NCI-H2029 (cell line): ENCODE measurements at places on chromosomes 2 and 18.
A peak's percentile ranks its signal among the peaks of the same experiment; 100 is the strongest.

- peak; percentile 1 for DNase-seq
These were observed 60.4 kb upstream of the GAREM1 start for GRCh38 chr18:32530947-32531651.

DNA sequence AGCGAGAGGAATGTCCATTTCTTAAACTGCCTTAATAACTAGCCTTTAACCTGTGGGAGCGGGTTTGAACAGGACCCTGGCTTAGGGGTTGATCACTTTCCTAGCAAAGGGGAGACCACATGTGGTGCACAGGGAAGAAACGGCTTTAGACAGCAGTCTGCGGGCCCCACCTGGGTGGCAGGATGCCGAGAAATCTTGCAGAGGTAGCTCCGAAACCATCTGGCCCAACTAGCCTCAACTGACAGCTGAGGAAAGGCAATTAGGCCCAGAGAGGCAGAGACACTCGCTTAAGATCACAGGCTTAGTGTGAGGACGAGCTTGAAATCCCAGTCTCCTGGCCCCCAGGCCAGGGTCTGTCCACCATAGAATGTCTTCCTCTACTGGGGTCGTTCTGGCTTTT, 89.8 kb downstream of the MRO start:
- DNase-seq, result no peak

DNA sequence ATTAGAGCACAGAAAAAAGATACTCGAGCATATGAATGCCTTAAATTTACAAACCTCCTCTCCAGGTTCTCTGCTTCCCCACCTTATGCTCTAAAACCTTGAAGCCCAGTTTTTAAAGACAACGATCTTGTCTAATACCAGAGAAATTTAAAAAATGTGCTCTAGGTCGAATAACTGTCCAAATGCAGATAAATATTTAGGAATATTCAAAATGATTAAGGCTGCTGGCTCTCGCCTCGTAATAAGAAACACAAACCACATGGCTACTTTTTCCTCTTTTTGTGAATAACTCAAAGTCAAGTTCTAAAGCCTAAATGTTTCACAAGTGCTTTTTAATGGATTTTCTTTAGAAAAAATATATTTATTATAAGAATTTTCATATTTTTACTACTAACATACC, 101.3 kb downstream of the SATB2 start:
- DNase-seq, result no peak

GRCh38 chr2:98875081-98875728, 60.8 kb downstream of the CRACDL start:
- peak; percentile 10 for DNase-seq

DNA sequence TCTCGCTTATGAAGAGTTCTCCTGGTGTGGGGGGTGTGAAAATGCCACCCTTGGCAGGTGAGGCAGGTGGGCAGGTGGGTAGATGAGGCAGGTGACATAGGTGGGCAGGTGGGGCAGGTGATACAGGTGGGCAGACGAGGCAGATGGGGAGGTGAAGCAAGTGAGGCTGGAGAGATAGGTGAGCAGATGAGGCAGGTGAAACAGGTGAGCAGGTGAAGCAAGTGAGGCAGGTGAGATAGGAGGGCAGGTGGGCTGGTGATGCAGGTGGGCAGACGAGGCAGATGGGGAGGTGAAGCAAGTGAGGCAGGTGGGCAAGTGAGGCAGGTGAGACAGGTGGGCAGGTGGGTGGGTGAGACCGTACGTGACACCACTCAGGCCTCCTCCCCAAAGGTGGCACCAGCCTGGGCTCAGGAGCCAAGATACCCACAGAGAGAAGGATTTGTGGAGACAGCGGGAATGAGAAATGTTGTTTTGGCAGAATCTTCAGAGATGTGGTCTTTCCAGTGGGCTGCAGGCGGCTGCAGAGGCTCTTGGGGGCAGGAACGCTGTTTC, 232.3 kb upstream of the MYT1L start:
- DNase-seq, result no peak

DNA sequence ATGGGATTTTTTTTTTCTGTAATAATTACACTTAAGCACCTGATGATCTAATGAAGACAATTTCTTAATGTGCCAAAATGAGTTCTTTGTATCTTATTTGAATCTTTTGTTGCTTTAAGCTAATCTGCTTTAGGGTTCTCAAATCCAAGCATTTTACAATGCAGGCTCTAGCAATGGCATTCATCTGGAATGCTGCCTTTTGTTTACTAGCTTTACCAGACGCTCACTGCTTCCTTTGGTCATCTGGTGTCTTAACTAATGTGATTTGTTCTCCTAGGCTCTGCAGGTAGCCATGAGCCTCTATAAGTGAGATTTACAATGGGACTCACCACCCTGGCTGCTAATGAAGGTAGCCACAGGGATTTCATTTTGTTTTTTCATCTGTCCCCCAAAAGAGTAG, 100.3 kb downstream of the GREB1L start:
- no peak for DNase-seq

- no peak for DNase-seq
These were observed 1.8 kb downstream of the NARS1 start for GRCh38 chr18:57619876-57620275.

DNA sequence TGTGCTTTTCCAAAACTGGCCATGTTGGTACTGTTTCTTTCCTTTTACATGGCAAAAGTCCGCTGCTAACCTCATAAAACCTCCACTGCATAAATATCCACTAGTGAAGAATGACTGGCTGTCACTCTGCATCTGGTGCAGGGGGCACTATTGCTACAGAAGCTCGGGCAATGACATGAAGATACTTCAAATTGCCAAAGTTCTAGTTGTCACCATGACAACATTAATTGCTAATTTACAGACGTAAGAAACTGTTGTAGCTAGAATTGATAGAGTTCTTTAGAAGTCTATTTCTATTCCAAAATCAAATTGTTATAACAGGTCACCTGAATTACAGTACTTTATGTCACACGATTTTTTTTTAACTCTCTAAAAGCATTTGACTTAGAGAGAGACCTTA, 845 bp downstream of the CFAP210 start:
- DNase-seq, result no peak

DNA sequence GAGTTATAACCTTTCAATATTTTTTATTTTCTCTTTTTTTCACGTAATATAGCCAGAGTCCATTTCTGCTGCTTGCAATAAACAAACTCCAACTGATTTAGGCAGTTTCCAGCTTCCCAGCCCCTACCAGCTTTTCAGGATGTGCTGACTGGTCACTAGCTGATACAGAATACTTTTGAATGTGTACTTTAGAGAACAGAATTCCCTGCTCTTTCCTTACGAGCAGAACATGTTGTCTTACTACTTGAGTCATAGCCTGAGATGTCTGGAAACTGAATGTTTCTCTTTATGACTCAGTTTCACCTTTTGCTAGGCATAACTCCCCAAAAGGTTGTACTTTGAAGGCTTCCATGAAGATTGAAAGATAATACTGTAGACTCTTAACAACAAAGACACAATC, 44.5 kb upstream of the KCNE4 start:
- DNase-seq, result no peak

- no peak for DNase-seq
These were observed 170.6 kb downstream of the SLC8A1 start for GRCh38 chr2:40281021-40281940.

GRCh38 chr2:192675681-192676080, 480.9 kb upstream of the TMEFF2 start:
- no peak for DNase-seq

DNA sequence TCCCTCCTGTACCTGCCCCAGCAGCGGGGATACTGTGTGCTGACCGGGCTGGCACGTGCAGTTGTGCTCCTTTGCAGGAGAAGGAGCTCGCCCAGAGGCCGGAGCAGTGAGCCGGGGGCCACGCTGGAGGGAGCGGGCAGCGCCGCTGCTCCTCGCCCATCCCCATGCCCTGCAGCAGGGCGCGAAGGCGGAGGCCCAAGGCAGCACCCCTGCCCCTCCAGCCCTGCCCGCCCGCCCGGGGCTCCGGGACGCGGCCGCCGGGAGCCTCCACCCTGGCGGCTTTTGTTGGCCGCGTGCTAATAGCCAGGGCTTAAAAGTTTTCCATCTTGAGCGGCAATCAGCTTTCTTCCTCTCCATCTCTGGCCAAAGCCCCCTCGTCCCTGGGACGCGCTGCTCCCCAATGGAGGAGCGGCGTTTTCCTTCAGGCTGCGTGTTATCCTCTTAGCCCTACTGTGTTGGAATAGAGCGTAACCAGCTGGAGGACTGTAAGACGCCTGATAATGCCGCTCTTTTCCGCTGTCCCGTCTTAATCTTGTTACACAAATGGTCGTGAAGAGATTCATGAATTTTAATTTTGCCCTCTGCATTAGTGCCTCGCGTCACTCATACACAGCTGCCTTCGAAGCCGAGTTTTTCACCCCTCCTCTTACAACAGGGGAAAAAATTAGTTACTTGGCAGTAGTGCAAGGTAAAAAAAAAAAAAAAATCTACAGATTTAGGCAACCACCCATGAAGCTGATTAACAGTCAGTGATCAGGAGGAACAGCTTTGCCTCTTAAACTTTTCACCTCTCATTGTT, 172.9 kb upstream of the SIX3 start:
- DNase-seq, result no peak

- no peak for DNase-seq
These were observed 21.3 kb upstream of the CD28 start for GRCh38 chr2:203685081-203685621.

- DNase-seq, result no peak
These were observed 90.4 kb downstream of the CERKL start for GRCh38 chr2:181566334-181567032.

DNA sequence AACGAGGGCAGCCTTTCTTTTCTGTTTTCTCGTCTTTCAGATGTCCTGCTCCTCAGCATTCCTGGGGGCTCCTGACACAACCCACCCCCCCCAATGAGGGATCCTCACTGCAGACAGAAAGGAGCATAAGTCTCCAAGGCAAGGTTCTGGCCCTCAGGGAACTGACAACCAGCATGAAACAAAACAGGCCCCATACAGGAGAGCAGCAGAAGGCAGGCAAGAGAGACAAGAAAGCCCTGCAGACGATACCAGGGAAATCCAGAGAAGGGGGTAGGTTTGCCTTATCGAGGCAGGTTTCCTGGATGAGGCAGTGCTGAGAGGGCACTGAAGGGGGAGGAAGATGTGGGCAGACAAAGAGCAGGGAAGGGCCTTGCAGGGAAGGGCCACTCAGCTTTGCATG, 103.9 kb upstream of the EPAS1 start:
- DNase-seq, result no peak

GRCh38 chr2:235639428-235639773, 145.6 kb downstream of the AGAP1 start:
- peak; percentile 55 for DNase-seq

- DNase-seq, result no peak
These were observed 2.9 kb upstream of the TMSB10 start for GRCh38 chr2:84902526-84902925.

- DNase-seq, result no peak
These were observed 24.0 kb downstream of the CERKL start for GRCh38 chr2:181632733-181633401.

- no peak for DNase-seq
These were observed 61.4 kb upstream of the KIF5C start for GRCh38 chr2:148813603-148814065.

- DNase-seq, result no peak
These were observed 5.7 kb downstream of the MCFD2 start for GRCh38 chr2:46909771-46910419.

DNA sequence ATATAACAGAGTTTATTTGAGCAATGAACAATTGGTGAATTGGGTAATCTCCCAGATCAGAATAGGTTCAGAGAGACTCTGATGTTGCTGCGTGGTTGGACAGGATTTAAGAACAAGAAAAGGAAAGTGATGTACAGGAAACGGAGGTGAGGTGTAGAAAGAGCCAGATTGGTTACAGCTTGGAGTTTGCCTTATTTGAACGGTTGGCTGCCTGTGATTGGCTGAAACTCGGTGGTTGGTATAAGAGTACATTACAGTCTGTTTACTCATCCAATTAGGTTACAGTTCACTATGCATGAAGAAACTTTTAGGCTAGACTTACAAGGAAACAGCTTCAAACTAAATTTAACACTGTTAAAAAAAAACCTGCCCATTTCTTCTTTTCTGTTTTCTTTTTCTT, 68.0 kb upstream of the CABLES1 start:
- DNase-seq, result no peak

GRCh38 chr2:107747964-107748583, 78.6 kb upstream of the RGPD4 start:
- no peak for DNase-seq

- no peak for DNase-seq
These were observed 5.5 kb downstream of the SYT4 start for GRCh38 chr18:43271593-43272432.

DNA sequence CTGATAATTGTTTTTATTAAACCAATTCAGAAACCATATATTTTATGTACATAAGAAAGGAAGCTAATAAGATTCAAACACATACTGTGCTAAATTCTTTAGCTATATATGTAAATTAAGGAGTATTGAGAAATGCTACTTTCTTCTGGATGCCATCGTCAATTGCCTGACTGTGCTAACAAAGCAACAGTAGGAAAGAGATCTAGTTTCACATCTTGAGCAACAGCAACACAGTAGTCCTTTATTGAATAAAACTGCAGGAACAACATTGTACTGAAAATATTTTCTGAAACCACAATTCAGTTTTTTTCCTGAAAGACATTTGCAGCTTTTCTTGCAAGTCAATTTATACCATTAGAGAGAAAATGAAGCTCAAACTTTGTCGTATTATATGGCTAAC, 1404.9 kb upstream of the SLC39A10 start:
- DNase-seq, result no peak

- no peak for DNase-seq
These were observed 73.0 kb upstream of the COPS8 start for GRCh38 chr2:237012577-237013267.

GRCh38 chr2:199646439-199646838, 188.7 kb upstream of the SATB2 start:
- DNase-seq, result no peak

GRCh38 chr2:112623913-112624777, 21.6 kb upstream of the SLC20A1 start:
- no peak for DNase-seq

DNA sequence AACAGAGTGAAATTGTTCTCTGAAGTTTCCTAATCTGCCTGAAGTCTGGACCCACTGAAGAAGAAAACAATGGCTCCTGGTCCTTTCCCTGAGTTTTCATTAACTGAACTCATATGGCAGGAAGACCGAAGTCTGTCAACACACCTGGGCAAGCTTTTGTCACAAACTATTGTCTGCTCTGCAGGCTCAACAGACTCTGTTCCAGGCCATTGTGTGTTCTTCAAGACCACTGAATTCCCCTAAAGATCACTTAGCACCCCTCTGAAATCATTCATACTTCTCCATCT, 6.6 kb upstream of the TMEM37 start:
- DNase-seq, result no peak

DNA sequence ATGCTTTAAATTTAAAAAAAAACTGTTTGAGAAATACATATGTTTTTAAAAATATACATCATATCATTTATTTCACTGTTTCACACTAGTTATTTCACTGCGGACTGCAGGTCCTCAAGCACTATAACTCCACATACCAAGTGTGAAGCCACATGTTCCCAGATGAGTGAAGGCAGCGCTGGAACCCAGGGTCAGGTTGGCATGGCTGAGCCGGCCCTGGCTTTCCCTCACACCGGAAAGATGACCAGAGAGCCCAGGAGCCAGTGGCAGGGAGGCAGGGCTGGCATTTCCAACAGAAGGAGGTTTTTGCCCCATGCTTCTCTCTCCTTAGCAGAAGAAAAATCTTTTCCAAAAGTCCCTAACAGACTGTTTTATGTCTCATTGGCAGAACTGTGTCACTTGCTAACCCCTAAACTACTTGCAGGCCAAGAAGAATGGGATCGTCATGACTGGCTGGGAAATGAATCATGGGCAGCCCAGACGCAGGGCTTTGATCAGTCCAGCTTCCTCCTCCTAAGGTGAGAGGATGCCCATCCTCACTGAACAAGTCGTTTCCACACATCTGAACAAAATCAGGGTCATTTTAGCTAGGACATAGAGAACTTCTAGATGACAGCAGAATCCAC, 287.6 kb upstream of the HNRNPA3 start:
- DNase-seq, result no peak
